Muscle of back (tissue), 13 donors: ENCODE measurements at places on chromosomes 5 and 9.

DNA sequence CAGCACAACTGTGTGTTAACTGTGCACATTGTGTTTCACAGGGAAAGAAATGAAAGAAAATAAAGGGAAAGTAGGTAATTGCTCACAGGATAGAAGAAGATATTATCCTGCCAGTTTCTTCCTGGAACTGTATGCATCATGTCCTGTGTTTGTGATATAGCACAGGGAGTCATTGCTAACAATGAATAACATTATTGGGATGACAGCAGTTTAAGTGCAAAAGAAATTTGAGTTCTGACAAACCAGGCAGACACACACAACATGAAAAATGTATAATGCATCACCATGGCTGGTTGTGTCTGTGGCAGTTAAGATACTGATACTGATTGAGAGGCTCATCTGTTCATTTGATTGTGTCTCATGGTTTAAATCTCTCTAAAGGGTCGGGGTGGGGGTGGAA, 145.4 kb downstream of the SPATA31D1 start:
- DNase-seq, result no peak

DNA sequence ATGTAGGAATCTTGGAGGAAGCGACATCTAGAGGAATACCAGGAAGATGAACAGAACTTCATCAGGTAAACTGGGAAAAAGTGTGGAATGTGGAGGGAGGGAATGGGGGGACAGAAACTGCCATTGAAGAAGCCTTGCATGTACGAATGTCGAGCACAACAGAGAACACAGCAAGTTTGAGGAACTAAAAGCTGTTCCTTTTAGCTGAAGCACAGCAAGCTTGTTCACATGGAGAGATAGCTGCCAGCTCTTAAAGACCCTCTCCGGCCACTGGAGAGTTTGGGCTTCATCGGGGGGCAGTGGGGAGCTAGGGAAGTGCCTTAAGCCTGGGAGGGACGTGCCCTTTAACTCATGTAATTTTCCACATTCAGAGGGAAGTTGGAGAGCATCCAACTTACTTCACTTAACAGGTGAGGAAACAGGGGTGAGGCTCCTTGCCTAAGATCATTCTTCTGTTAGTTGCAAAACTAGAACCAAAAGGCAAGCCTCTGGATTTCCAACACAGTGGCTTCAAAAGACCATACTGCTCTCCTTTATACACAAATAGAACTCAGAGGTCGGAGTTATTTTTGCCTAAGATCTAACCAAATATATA, 2.3 kb upstream of the CYFIP2 start:
- no peak for DNase-seq

DNA sequence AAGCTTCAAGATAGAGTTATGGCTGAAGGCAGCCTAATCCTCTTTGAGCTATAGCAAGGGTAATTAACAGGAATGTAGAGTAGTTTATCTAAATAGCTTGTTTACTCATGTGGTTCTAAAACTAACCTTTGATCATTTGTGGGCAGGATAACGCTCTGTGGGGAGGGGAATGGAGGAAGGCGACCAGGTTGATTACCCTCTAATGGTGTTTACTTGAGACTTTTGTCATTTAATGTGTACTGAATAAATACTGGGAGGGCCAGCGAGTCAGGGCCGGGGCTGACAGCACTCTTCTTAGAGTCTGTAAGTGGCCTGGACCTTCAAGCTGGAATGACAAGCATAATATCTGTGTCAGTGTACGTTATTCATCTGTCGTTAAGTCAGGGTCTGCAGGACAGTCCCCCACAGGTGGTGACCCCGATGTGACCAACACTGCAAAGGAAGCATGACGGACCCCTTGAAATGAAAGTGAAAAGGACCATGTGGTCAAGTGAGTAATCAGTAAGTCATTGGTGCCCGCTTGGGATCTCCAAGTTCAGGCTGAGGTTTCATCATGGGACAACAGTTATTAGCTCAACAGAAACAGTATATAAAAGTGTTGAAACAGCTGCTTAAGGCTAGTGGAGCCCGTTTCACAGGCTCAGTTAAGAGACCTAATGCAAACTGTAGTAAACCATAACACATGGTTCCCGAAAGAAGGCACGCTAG, 162.6 kb downstream of the CPLANE1 start:
- no peak for DNase-seq

- no peak for DNase-seq
Observed at GRCh38 chr9:16202221-16202620, 649.4 kb downstream of the CCDC171 start.

DNA sequence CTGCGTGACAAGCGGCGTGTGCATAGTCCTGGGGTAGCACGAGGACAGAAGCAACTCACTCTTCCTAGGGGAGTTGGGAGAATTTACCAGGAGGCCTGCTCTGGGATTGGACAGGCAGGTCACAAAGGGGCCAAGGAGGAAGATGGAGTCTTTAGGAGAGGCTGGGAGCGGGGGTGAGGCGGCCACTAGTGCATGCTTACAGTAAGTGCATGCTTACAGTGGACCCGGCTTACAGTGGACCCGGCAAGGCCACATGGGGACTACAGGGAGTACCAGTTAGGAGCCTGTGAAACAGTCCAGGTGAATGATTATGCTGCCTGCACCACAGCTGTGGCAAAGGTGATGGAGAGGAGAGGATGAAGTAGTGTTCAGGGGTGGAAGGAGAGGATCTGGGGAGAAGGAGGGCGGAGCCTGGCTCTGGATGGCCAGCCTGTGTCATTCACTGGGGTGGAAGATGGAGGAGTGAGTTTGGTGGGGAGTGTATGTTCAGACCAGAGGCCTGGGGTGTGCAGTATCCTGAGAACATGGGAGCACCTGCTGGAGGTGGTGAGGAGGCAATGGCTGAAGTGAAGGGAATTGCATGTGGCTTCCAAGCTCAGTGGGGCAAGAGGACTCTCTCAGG, 78.7 kb downstream of the CRB2 start:
- DNase-seq, result no peak

DNA sequence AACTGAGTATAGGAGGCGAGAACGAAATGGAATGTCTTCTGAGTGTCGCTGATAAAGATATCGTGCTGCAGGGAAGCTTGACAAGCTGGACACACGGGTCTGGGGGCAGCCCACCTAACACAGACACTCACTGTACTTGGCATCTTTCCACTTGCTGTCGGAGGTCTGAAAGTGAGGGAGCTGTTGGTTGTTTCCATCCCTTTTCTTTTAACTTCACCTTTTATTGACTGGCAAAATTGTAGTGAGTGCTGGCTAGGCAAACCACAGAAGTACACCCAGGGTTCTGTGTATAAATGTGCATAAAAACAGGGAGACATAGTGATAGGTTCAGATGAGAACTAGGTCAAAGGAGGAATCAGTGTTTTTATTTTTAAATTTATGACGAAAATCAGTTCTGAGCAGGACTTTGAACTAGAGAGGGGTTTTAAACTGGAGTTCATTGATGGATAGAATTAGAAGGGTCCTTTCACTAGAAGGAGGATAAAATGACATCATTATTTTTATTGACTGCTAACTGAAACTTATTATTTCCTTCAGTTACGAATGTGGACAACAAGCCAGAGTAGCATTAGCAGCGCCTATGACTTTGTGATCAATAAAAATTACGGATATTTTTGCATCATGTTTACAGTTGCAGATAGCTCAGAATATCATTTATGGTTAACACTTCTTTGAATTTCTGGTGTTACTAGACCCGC, 817 bp downstream of the GAPVD1 start:
- no peak for DNase-seq

- no peak for DNase-seq
Observed at GRCh38 chr9:76891874-76892273, 14.0 kb downstream of the PRUNE2 start.

GRCh38 chr5:180642779-180643178, 6.6 kb downstream of the FLT4 start:
- no peak for DNase-seq

- no peak for DNase-seq
Observed at GRCh38 chr9:136511670-136512592, 29.1 kb upstream of the SEC16A start.

- DNase-seq, result no peak
Observed at GRCh38 chr5:50807661-50808060, 141.2 kb downstream of the PARP8 start.

DNA sequence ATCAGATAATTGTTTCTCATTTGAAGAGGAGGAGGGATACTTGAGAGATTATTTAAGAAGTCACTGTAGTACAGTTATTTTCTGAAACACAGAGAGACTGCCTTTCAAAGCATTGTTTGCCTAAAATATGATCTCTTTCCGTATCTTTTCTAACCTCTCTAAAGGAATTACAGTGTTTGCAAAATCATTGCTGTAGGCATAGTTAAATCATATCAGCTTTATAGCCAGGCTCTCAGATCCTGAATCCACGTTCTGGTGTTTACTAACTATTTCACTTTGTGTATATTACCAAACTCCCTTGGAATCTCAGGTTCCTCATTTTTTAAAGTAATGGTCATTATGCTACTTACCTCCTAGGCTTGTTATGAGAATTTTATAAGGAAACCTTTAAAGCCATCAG, 1151.6 kb upstream of the CDH9 start:
- DNase-seq, result no peak

DNA sequence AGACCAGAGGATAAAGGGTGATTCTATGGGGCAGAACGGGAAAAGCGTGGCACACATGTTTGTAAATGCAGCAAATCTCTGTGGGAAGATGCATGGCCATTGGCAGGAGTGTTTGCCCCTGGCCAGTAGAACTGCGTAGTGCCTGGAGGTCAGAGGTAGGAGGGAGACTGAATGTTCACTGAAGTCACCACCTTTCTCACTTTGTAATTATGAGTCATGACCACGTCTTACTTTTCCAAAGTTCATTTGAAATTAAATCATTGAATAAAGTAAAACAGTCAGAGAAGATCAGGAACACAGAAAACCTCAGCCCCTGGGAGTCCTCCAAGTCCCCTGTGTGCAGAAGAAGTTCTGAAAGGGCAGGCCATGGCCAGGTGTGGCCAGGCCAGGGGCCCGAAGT, 4.6 kb downstream of the PTGES start:
- no peak for DNase-seq

DNA sequence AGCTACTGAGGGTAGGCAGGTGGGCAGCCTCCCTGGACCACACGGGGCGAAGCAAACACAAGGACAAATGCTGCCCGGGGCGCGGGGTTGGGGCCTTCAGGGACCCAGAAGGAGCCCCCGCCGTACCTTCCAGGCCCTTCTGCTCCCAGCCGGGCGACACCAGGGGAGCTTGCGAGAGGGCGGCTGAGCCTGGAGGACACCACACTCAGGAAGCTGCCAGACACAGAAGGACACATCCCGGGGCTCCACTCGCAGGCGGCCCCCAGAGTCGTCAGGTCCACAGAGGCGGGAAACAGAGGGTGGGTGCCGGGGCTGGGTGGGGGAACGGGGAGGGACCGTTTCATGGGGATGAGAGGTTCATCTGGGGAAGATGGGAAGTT, 58.5 kb upstream of the UBAC1 start:
- DNase-seq, result no peak

- no peak for DNase-seq
Observed at GRCh38 chr5:137566118-137566541, 67.0 kb upstream of the SPOCK1 start.

DNA sequence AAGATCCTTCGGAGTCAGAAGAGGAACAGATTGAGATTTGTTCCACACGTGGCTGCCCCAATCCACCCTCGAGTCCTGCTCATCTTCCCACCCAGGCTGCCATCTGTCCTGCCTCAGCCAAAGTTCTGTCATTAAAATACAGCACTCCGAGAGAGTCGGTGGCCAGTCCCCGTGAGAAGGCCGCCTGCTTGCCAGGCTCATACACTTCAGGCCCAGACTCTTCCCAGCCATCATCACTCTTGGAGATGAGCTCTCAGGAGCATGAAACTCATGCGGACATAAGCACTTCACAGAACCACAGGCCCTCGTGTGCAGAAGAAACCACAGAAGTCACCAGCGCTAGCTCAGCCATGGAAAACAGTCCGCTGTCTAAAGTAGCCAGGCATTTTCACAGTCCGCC, 85.9 kb downstream of the GOLPH3 start:
- no peak for DNase-seq

DNA sequence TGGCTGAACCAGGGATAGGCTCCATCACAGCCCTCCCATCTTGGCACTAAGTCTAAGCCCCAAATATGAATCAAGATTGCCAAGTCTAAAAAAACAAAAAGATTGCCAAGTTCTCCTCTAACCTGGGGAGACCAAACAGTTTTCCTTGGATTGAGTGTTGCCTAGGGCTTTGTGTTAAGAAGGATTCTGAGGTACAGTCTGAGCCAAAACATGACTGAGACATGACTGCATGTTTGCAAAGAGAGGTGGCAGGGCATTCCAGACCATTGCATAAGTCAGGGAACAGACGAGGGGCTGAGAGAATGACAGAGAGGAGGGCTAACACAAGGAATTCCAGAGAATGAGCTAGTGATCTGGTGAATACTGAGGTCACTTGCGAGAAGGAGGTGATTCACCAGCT, 11.4 kb downstream of the LAMC3 start:
- DNase-seq, result no peak

DNA sequence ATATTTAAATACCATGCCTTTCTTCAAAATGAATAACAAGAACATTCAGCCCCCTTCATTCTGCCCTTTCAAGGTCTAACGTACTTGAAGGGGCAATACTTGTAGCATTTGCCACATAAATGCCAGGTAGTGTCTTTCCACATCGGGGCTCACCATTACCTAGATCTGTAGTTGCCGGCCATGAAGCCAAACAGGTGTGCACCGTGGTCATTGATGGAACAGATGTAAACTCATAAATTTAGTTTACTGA, 193.0 kb downstream of the CD180 start:
- no peak for DNase-seq

- DNase-seq, result no peak
Observed at GRCh38 chr5:169185626-169186025, 115.3 kb downstream of the SLIT3 start.

- DNase-seq, result no peak
Observed at GRCh38 chr5:123364441-123365155, 58.6 kb downstream of the CEP120 start.

DNA sequence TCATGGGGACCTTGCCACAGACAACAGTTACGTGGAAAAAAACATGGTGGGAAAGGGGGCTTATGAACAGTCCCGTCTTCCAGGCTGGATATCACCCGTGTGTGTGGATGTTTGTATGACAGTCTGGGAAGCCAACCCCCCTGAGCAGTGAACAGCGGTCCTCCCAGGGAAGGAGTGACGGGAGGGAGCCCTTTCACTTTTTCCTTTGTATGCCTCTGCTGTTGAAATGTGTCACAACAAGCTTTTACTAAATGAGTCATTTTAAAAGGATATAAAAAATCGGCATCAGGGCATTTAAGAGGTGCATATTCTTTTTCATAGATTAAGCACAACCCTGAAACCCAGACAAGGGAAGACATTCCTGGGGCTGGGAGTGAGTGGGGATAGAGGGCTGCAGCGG, 5.1 kb downstream of the MYMK start:
- DNase-seq, result no peak

- DNase-seq, result no peak
Observed at GRCh38 chr5:149658299-149658698, 71.8 kb upstream of the PPARGC1B start.
